ENCODE measurements at places on chromosomes 11 and 22.

DNA sequence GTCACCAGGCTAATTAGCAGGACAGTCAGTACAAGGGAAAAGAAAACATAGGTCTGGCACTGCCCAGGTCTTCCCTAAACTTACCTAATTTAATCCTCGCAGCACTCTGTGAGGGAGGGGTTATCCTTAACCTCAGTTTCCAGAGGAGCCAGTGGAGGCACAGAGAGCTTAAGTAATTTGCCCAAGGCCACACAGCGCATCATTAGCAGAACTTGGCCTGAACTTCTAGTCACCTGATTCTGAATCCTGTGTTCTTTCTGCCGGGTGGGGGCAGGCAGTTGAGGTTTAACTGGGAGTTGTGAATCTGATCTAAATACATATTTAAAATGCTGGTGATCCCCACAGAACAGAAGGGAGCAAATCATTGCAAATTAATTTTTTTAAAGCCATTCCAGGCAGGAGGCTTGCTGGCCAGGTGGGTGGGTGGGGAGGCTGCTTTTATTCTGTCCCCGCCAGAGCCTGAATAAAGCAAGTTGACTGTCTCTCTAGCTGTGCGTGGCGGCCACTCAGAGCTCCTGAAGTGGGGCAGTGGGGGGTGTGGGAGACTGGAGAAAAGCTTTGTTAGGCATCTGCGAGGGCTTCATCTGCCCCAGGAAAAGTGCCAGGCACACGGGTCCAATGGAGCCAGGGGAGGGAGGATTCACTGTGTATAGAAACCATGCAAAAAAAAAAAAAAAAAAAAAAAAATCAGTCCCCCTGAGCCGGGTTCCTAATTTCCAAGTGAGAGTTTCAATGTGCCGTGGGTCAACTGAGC is 66.1 kb downstream of the NFAM1 start:
- no peak for DNase-seq

DNA sequence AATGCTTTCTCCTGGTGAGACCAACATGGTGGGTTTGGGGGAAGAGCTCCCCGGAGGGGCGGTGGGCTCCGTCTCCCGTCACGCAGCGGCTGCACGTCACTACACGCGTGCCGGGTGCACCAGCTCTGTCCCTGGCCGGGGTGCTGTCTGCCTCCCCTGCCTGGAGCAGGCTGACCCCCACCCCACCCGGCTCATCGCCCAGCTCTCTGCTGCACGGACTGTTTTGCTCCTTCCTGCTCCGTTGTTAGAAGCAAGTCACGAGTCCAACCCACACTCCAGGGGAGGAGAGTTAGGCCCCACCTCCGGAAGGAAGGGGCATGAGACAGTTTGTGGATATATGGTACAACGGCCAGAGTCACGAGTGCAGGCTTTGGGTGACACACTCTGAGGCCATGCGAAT is 364.9 kb downstream of the BRD1 start:
- DNase-seq, result no peak

- DNase-seq, result no peak
Observed at GRCh38 chr22:46583571-46583970, 36.6 kb upstream of the GRAMD4 start.

- no peak for DNase-seq
Observed at GRCh38 chr11:76729214-76729613, 53.9 kb upstream of the TSKU start.

DNA sequence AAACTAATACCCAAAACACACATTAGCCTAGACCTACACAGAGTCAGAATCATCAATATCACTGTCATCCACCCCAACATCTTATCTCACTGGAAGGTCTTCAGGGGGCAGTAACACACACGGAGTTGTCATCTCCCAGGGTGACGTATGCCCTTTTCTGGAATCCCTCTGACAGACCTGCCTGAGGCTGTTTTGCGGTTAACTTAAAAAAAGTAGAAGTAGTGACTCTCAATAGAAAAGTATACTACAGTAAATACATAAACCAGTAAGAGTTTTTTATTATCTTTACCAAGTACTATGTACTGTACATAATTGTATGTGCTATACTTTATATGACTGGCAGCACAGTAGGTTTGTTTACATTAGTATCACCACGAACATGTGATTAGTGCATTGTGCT is 80.5 kb downstream of the PGR start:
- DNase-seq, result no peak

DNA sequence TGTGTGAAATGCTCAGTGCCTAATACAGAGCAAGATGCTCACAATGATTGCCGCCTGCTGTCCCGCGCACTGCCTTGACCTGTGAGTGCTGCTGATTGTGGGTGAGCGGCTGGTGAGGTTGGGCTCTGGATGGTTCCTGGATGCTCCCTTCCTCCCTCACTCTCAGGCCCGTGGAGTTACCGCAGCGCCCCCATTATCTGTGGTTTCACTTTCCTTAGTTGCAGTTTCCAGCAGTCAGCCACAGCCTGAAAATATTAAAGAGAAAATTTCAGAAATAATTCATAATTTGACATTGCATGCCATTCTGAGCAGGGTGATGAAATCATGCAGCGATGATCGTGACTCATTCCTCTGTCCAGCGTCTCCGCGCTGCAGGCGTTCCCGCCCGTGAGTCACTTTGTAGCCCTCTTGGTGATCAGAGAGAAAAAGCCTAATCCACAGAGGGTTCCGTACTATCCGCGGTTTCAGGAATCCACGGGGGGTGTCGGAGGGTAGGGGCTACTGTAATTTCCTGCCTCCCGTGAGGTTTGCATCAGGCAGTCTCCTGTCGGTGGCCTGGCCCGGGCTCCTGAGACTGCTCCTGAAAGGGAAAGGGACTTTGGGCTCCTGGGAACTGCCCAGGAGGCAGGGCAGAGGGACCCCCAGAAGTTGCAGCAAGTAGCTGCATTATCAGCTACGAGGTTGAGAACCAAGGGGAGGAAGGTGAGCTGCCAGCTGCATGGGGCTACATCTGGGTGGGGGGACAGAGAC is 10.6 kb downstream of the RPL3 start:
- DNase-seq, result no peak

- DNase-seq, result no peak
Observed at GRCh38 chr22:28909375-28909774, 26.0 kb downstream of the ZNRF3 start.

DNA sequence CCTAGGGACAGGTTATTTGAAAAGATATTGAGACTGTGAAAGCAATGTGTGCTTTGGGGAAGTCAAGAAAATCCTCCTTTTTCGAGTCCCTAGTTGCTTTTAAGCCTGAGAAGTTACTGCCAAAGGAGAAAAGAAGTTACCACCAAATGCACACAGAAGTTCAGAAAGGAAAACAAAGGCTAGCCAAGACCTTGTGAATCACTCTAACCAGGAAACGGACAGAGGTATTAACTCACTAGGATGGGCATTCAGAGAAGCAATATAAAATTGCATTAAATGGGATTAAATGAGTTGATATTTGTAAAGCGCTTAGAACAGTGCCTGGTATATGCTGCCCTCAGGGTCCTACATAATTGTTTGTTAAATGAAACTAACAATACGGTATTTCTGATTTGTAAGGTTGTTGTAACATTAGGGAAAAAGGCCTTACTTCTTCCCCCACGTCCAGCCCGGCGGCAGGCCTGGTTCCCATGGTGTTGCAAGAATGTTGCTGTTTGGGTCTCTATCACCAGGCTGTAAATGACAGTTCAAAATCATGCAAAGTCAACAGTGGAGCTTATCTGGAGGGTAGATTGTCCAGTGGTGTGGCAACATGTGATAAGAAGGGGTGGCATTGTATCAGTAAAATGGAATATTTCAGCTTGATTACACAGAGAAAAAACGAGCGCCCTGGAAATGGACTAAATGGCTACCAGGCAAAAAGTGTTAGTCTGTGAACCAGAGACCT is 7.1 kb downstream of the TMA7B start:
- no peak for DNase-seq

- DNase-seq, result no peak
Observed at GRCh38 chr11:47418454-47419259, 7.6 kb downstream of the PSMC3 start.

GRCh38 chr11:58391879-58392278 is 14.8 kb downstream of the OR5B3 start:
- DNase-seq, result no peak

GRCh38 chr22:29073618-29074275 is 912 bp downstream of the KREMEN1 start:
- no peak for DNase-seq

DNA sequence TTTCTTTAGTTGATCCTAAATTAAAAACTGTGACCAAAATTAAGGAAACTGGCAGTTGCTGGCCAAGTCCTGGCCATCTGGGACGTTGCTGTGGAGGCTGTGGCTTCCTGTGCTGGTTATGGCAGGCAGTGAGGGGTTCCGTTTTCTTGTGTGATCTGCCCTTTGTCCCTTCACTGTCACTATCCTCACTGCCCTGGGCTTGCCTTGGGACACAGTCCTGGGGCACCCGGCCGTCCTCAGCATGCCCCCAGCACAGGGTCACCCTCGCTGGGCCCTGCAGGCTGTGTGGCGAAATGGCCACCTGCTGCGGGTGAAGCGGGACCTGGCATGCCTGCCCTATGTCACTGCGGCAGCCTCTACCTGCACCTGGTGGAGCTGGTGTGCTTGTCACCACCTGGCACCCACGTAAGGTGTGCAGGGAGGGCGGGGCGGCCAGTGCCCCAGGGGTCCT is 52.5 kb upstream of the SLC22A12 start:
- no peak for DNase-seq

DNA sequence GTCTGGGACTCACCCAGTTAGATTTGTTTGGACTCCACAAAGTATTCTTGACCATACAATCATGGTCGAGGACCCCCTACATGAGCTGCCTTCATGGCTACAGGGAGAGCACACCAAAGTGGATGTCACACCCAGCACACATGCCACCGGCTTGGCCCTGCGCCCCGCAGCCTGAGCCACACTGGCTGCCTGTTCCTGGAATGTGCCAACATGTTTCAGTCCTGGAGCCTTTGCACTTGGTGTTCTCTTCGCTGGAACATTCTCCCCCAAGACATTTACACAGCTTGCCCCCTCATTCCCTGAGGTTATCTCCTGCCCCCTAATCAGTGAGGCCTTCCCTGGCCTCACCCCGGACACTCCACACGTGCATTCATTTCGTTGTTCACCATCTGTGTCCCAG is 46.0 kb downstream of the PPARA start:
- DNase-seq, result no peak

GRCh38 chr11:107116358-107116757 is 98.1 kb upstream of the GUCY1A2 start:
- DNase-seq, result no peak

- no peak for DNase-seq
Observed at GRCh38 chr11:85965202-85965601, 103.7 kb downstream of the PICALM start.

- no peak for DNase-seq
Observed at GRCh38 chr11:101840704-101841103, 74.1 kb upstream of the CEP126 start.

DNA sequence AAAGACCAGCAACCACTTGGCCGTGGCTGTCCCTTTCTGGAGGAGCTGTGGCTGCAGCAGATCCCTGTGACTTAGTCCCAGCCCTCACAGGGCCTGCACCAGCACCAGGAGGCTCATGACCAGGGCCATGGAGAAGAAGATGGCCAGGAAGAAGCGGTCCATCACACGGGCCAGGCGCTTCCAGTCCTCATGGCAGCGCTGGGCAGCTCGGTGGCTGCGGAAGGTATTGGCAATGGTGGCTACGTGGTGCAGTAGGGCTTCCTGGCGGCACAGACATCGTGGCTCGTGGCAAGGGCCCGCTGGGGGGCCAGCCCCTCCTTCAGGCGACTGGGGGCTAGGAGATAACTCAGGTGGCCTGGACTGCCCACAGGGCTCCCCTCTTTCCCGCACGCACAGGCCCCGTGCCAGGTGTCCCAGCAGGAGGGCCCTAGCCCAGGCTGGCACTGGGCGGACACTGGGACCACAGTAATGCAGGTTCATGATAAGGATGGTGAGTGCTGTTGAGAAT is 5.1 kb downstream of the CHRNA10 start:
- no peak for DNase-seq

- DNase-seq, result no peak
Observed at GRCh38 chr11:85710917-85711316, 24.9 kb upstream of the CCDC89 start.

DNA sequence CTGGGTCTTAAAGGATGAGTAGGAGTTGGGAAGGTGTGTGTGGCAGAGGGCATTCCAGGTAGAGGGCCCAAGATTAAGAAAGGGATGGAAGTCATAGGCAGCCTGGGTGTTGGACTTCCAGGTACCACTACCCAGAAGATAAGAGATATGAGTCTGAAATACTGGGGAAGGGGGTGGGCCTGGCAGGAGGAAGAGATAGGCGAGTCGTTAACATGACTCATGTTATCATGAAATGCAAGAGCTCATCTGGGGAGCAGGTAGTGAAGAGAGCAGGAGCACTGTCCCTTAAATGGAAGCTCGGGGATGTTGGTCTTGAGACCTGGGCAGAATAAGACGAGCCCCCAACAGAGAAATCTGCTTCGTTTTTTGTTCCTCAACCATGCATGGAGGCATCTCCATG is 10.2 kb downstream of the ZC3H7B start:
- DNase-seq, result no peak

GRCh38 chr11:78886616-78887015 is 312.0 kb upstream of the NARS2 start:
- no peak for DNase-seq

DNA sequence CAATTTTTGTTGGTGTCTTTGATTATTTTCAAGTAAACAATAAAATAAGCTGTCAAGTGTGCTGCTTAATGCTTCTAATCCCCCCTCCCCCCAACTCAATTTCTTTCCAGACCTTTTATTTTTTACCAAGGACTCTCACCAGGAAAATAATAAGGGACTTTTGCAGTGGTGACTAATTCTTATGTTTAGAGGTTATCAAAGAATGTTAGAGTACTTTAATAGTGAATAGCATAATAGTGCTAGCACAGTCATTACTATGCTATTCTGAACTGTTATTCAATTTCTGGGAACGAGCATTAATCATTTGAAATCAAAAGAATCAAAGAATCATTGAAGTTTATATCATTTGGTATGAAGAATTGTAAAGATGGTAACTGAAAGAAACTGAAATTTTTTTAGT is 251.4 kb downstream of the DDX10 start:
- no peak for DNase-seq

DNA sequence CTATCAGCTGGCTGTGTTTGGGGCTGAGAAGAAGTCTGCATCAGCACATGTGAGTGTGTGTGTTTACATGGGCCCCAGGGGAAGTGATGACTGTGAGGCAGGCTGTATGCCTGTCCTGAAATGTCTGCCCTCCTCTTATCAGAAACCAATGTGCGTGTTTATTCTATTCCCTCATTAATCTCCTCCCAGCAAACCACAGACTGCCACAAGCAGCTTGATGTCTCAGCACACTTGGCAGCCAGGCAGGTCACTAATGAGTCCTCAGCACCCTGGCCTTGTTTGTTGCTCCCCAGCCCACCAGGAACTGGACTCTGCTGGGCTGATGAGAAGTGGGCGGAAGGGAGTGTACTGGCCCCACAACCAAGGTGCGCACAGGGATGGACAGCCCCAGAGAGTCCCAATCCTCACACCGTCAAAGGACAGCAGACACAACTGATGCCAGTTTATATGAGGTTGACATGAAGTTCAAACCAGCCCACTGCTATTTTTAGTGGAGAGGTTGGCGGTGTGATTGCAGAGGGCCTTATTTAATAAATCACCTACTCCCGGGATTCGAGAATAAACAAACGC is 225.8 kb downstream of the ETS1 start:
- no peak for DNase-seq

- DNase-seq, result peak; percentile 65
Observed at GRCh38 chr11:129895126-129896041, at the start of gene NFRKB. NFRKB (minus strand) TSS chr11:129895578; CDS start chr11:129892849, 2,729 bp downstream.

GRCh38 chr22:46551321-46551720 is 13.9 kb upstream of the CELSR1 start:
- DNase-seq, result no peak

All from NCI-H2107 (cell line).